ENCODE measurements at places on chromosomes 2 and 18.
A peak's percentile ranks its signal among the peaks of the same experiment; 100 is the strongest.

DNA sequence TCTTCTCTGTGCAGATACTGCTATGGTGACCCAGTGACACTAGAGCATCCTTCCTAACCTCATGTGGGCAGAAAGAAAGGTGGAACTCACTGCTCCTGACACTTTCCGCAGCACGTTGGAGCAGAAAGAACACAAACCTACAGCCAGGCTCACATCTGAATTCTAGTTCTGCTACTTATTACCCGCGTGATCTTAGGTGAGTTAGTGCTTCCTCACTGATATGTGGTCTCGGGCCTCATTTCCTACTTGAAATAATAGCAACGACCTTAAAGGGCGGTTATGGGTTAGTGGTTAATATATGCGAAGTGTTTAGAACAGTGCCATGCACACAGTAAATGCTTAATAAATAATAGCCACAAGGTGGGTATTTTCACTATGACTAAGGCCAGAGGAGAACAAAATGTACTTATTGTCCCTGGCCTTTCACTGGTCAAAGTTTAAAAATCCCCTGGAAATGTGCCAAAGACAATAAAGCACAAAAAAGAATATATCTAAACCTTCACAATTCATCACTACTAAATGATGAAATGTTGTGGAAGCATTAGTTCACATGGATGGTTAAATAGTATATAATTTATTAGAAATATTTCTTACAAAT lies 66.6 kb downstream of the MYOM1 start:
- DNase-seq, result no peak

GRCh38 chr18:78873926-78874500 lies 105.6 kb upstream of the SALL3 start:
- no peak for DNase-seq

DNA sequence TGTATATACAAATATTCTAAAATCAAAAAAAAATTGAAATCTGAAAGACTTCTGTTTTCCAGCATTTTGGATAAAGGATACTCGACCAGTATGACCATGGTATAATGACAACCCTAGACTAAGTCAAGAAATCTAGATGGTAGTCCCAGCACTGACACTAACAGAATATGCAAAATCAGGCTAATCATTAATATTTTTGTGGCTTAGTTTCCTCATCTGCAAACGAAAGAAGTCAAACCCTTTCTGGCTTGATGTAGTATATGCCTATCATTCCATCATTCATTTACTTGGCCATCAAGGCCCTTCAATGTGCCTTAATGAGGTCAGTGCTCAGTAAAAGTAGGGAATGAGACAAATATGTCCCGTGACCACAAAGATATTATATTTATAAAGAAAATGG lies 83.5 kb downstream of the NCKAP5 start:
- no peak for DNase-seq

- DNase-seq, result peak; percentile 42
Measured at GRCh38 chr2:20612925-20613916, 37.7 kb downstream of the HS1BP3 start.

DNA sequence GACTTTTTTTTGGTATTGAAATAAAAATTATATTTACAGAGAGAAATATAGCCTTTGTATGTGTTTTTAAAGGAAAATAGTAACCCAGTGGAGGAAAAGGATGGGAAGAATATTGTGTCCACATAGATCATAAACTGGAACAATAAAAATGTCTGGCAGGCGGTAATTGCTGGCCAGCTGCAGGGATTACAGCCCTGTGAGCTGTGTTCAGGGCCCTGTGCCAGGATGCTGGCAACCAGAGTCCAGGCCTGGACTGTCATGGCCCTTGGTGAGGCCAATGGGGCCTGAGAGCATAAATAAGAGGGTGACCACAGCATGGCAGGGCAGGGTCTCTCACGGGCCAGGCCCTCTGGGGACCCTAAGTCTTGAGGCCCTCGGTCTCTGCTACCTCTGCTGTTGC lies 171.2 kb downstream of the ACOXL start:
- DNase-seq, result peak; percentile 84

GRCh38 chr18:8996771-8997432 lies 105.6 kb upstream of the NDUFV2 start:
- DNase-seq, result no peak

GRCh38 chr2:37627710-37628109 lies 43.7 kb downstream of the CDC42EP3 start:
- no peak for DNase-seq
